ENCODE measurements at places on chromosomes 1 and 21.

GRCh38 chr1:183180218-183180617 is 5.8 kb upstream of the LAMC2 start:
- DNase-seq: peak; percentile 97

GRCh38 chr1:41924911-41925310 is 6.2 kb upstream of the HIVEP3 start:
- no peak for DNase-seq

- no peak for DNase-seq
These were observed 1.1 kb downstream of the LGALS8 start for GRCh38 chr1:236524895-236525184.

GRCh38 chr1:209335178-209335577 is 248.3 kb upstream of the CAMK1G start:
- peak; percentile 31 for DNase-seq

GRCh38 chr1:5267603-5268235 is 613.3 kb downstream of the AJAP1 start:
- no peak for DNase-seq

GRCh38 chr21:15809818-15810217 is 80.0 kb downstream of the USP25 start:
- no peak for DNase-seq

DNA sequence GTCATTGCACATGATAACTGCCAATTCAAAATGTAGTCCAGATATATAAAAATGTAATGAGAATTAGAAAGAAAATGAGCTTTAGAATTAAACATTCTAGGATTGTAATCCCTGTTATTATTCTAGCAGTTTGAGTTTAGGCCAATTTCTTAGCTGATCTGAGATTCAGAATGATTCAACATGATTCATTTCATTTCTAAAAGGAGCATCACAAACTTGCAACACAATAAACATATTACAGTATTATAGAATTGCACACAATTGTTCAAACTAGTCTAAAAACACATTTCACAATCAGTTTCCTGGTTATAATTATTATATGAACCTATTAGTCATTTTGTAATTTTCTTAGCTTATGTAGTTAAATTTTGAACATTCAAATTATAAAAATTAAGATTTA is 43.3 kb upstream of the TSHB start:
- no peak for DNase-seq

DNA sequence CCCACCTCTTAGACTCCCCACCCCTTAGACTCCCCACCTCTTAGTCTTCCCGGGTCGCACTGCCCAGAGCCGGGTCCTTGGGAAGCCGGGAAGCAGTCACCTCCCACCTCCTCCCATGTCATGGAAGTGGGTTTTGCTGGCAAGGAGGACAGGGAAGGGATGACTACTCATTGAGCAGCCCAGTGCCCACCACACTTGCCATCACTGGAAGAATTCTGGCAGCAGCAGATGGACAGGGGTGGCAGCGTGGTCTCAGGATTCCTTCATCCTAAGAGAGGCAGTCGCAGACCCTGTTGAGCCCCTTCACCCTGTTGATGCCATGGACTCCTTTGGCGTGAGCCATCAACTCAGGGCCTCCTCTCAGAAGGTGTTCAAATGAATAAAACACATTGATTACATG is 140.8 kb downstream of the PGBD5 start:
- no peak for DNase-seq

DNA sequence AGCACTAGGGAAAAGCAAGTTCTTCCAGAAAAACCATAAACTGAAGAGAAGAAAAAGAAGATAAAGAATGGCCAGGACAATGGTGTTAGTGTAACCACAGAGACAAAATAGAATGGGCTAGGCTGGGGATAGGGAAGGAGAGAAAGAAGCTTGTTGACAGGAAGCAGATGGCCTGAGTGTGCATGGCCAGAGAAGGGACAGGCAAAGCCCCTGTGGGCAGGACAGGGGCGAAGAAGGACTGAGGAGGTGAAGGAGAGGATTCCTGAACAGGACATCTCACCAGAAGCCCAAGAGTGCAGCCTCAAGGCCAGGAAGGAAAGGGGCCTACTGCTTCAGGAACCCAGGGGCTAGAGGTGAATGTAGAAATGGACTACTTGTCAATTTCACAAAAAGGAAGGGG is 29.3 kb downstream of the IQGAP3 start:
- DNase-seq: no peak

- no peak for DNase-seq
These were observed 569 bp downstream of the KHDC4 start for GRCh38 chr1:155933591-155934096.

GRCh38 chr1:90911353-90911752 is 110.5 kb downstream of the ZNF644 start:
- no peak for DNase-seq

DNA sequence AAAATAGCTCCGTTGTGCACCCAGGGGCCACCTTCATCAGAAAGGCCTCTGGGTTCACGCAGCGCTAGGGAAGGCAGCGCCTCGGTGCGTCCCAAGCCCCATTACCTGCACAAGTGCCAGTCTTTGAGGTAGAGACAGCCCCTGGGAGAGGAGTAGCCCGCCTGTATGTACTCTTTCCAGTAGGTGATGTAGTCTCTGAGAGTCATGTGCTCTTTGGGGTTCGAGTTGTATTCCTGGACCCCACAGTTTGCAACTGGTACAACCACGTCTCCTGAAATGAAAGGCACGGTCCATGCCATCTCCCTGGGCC is 601 bp downstream of the JMJD4 start:
- DNase-seq: no peak

GRCh38 chr1:245457562-245457961 is 302.8 kb downstream of the KIF26B start:
- DNase-seq: no peak

GRCh38 chr1:173506437-173506836 is 29.3 kb downstream of the PRDX6 start:
- no peak for DNase-seq

GRCh38 chr1:94095744-94096469 is 25.0 kb downstream of the ABCA4 start:
- DNase-seq: no peak

DNA sequence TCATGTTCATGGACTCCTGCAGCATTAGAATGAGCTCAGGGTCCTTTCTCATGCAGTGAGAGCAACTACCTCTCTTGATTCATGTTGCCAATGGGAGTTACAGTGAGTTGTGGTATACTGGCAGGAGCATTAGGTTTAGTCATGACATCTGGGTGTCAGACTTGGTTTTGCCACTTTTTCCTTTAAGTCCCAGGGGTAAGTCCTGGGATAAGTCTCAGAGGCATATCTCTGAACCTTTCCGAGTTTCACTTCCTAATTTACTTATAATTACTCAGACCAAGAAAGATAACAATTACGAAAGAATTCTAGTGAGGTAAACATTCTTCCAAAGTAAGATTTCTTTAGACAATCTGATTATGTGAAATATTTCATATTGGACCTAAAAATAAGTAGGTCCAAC is 606.0 kb downstream of the SMYD3 start:
- no peak for DNase-seq

DNA sequence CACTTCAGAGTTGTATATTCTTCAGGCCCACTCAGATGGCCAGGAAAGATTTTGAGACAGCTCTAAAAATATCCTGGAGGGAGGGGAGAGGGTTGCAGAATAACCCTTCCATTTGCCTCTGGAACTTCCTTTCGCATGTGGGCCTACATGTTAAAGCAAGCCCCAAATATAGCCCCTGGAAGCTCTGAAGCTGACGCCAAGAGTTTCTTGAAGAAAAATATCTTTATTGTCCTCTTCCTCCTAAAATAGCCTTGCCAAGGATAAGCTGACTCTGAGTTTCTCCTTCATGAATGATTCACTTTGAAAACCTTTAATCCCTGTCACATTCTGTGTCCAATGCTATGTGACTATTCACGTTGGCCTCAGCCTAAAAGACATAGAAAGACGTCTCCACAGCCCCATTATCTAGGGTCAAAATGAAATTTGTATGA is 6.4 kb downstream of the C1orf116 start:
- no peak for DNase-seq

DNA sequence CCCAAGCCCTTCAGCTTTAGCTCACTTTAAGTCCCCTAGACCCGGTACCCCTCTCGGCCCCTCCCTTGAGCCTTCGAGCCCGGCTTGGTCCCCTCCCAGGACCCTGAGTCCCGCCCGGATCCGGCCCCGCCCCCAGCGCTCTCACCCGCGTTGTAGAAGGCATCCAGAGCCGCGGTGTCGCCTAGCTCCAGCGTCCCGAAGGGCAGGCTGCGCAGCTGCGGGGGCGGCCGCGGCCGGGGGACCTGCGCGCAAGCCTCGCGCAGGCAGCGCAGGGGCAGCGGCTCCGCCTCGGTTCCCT is 699 bp downstream of the MAP3K6 start:
- peak; percentile 59 for DNase-seq

GRCh38 chr1:39378377-39378776 is 113.1 kb upstream of the BMP8A start:
- no peak for DNase-seq

DNA sequence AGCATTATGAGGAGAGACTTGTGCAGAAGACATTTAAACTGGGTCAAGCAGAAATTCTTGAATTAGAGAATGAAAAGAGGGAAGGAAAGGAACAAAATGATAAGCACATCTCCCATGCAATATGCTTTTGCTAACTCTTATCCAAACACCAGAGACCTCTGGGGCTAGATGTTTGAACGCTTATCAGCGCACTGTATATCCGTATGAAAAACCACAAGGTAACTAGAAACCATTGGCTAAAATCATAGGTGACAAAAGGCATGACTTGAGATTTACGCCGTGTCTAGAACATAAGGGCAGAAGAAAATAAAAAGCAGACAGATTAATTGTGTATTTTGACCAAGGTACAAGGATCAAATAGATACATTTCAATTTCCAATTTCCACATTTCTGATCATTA is 38.0 kb upstream of the TIAM1 start:
- no peak for DNase-seq

GRCh38 chr1:238177960-238178645 is 287.4 kb upstream of the ZP4 start:
- no peak for DNase-seq

DNA sequence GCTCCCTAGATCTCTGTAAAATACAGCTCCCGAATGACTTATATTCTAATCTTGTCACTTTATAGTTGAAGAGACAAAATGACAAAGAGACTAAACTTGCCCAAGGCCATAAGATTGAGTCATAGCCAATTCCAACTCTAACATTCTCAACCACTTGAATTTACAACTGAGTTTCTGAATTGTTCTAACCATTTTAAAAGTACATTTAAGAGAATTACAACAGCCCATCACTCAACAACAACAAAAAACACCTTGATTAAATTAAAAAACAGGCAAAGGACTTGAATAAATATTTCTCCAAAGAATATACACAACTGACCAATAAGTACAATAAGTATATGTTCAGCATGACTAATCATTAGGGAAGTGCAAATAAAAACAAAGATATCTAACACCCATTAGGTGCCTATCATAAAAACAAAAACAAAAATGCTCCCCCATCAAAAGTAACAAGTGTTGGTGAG is 8.7 kb upstream of the ADCY10 start:
- no peak for DNase-seq

DNA sequence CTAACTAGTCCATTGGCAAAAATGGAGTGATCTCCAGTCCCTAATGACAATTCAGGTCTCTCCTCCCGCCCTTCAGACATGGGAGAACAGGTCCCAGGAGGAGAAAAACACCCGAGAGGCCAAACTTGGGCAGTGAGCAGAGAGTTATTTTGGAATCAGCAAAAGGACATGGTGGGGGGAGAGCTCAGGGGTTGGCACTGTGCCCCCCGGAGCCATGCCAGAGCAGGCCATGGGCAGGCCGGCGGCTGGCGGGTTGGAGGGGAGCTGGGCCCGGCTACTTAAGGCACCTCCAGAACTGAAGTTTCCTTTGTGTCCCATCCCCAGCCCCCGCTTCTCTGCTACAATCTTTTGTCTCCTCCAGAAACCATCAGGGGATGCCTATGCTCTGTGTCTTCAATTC is 7.1 kb downstream of the LGR6 start:
- no peak for DNase-seq
